Small intestine (tissue), 16 donors: ENCODE measurements at places on chromosomes 1 and 21.

DNA sequence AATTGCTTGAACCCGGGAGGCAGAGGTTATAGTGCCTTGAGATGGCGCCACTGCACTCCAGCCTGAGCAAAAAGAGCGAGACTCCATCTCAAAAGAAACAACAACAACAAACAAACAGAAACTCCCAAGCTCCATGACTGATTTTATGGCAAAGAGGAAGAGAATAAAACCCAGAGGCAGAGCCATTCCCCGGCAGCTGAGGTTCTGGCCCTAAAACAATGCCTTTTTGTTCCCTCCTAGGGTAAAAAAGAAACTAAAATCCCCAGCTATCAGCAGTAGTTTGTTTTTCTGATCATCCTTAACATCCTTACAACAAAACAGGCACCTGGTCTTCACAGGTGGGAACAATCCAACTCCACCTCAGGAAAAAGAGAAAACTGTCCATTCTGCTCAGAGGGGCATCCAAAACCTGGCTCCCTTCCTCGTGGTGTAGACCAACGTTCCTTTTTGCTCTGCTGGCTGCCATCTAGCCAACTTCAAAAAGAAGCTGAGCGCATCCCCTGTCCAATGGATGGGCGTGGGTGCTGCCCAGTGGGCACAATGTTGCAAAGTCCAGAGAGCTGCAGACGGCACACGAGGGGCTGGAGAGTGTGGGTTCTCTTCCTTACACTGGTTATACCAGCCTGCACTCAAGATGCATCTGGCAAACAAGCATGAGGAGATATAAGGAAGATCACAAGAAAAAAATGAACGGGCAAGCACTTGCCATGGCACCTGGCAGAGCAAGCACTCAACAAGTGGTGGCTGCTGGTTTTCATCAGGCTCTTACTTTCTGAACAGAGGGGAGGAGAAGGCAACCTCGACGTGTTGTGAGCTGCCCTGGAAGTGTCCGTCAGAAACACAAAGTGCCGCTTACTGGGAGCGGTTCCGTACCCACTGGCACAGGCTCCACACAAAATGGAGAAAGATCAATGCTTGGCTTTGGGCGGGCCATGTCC lies 54.7 kb downstream of the SLC66A1 start:
- peak overlapping the region; percentile 27 for H3K27ac ChIP-seq
- H3K4me3 ChIP-seq = no peak overlapping the region
- H3K27me3 ChIP-seq = no peaks in the 10 kb centered on the region
- no peak for DNase-seq

DNA sequence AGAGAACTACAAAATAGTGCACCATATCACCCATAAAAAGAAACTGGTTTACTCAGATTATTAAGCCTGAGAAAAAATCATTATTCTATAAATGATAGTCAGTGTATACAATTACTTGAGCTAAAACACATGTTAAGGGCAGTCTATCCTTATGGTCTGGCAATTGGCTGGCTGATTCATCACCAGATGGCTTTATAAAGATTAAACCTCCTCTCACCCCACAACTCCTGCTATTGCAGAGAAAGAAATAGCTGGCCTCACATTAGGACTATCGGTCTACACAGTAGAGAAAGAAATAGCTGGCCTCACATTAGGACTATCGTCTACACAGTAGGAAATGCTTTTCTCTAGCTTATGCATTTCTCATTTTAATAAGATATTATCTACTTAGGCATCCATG lies 21.2 kb downstream of the CEP170 start:
- no peak overlapping the region for H3K27ac ChIP-seq
- no peaks in the 10 kb centered on the region for H3K27me3 ChIP-seq
- no peak for DNase-seq
- H3K4me1 ChIP-seq = no peaks in the 10 kb centered on the region

- peaks cover 3% of the 10 kb centered on the region for H3K4me1 ChIP-seq
- no peaks in the 10 kb centered on the region for H3K27me3 ChIP-seq
- no peak overlapping the region for H3K4me3 ChIP-seq
- H3K36me3 ChIP-seq = no peaks in the 10 kb centered on the region
Measured at GRCh38 chr1:59061876-59062275, 235.0 kb upstream of the FGGY start.

- peak overlapping the region; percentile 98 for H3K27ac ChIP-seq
- no peaks in the 10 kb centered on the region for H3K27me3 ChIP-seq
- no peaks in the 10 kb centered on the region for H3K36me3 ChIP-seq
- H3K4me1 ChIP-seq = peaks cover 11% of the 10 kb centered on the region
Measured at GRCh38 chr1:244449936-244450508, 1.7 kb downstream of the ADSS2 start.

GRCh38 chr21:16473988-16474387 lies 744.2 kb downstream of the USP25 start:
- H3K36me3 ChIP-seq = no peaks in the 10 kb centered on the region
- H3K27me3 ChIP-seq = no peaks in the 10 kb centered on the region
- no peak for DNase-seq
- no peak overlapping the region for H3K27ac ChIP-seq
- H3K4me1 ChIP-seq = no peaks in the 10 kb centered on the region
- no peak overlapping the region for H3K4me3 ChIP-seq

DNA sequence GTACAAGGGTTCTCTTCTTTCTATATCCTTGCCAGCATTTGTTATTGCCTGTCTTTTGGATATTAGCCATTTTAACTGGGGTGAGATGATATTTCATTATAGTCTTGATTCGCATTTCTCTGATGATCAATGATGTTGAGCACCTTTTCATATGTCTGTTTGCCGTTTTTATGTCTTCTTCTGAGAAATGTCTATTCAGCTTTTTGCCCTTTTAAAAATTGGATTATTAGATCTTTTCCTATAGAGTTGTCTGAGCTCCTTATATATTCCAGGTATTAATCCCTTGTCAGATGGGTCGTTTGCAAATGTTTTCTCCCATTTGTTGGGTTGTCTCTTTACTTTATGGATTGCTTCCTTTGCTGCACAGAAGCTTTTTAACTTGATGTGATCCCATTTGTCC lies 19.4 kb upstream of the MRPS14 start:
- H3K27ac ChIP-seq = no peak overlapping the region
- H3K27me3 ChIP-seq = no peaks in the 10 kb centered on the region
- no peaks in the 10 kb centered on the region for H3K36me3 ChIP-seq
- no peak for DNase-seq
- H3K4me1 ChIP-seq = no peaks in the 10 kb centered on the region

- H3K27ac ChIP-seq = no peak overlapping the region
- no peak for DNase-seq
- H3K4me3 ChIP-seq = no peak overlapping the region
Measured at GRCh38 chr21:34623516-34623915, 8.6 kb upstream of the RCAN1 start.

GRCh38 chr1:9612162-9612845 lies 23.6 kb downstream of the TMEM201 start:
- H3K27ac ChIP-seq = no peak overlapping the region
- H3K4me1 ChIP-seq = no peaks in the 10 kb centered on the region
- peaks cover 2% of the 10 kb centered on the region for H3K36me3 ChIP-seq
- no peak for DNase-seq
